ENCODE measurements at places on chromosomes 4 and X.

DNA sequence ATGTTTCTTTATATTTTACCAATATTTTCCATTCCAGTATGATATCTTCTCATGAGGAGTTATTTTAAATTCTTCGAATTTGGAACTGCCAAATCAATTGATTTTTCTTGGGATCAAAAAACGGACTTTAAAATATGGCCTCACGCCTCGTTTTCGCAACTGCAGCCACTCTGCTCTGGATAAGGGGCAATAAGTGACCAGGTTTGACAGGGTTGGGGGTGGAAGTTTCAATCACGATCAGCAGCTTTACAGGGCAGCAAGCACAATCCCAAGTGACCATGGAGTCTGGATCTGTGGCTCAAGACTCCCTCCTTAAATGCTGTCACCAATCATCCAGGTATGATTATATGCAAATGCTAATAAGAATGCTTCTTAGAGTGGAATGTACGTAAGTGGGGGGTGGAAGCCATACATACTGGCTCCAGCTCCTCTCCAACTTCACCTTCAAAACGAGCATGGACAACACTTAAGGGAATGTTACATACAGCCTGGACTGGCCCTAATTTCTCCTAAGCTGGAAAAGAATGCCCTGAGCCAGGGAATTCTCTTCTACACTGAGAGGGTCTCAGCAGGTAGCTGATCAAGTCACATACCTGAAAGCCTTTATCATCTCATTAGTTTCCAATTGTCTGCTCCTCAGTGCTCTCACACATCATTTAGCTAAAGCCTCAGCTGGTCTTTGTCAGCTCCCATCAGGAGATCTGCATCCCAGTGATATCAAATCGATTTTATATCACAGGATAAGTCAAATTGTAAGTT is 176.9 kb upstream of the DCAF8L1 start:
- DNase-seq = no peak

DNA sequence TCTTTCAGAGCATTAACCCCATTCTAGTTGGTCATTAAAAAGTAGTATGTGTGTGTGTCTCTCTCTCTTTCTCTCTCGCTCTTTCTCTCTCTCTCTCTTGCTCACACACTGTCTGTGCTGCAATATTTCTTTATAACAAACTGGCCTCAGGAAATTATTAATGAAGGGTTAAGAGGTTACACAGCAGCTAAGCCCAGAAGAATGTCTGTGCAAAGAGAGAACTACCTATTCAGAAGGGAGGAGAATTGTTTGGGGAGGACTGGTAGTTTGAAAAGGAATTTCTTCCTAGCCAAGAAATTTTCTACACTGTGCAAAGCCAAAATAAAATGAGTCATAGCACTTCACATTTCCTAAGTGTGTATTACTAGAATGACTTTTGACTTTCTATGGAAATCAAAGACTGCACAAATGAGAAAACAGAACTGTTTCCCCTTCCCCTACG is 22.2 kb downstream of the PDGFC start:
- no peak for DNase-seq

- no peak for DNase-seq
Measured at GRCh38 chr4:110610620-110610939, 12.3 kb downstream of the PITX2 start.

DNA sequence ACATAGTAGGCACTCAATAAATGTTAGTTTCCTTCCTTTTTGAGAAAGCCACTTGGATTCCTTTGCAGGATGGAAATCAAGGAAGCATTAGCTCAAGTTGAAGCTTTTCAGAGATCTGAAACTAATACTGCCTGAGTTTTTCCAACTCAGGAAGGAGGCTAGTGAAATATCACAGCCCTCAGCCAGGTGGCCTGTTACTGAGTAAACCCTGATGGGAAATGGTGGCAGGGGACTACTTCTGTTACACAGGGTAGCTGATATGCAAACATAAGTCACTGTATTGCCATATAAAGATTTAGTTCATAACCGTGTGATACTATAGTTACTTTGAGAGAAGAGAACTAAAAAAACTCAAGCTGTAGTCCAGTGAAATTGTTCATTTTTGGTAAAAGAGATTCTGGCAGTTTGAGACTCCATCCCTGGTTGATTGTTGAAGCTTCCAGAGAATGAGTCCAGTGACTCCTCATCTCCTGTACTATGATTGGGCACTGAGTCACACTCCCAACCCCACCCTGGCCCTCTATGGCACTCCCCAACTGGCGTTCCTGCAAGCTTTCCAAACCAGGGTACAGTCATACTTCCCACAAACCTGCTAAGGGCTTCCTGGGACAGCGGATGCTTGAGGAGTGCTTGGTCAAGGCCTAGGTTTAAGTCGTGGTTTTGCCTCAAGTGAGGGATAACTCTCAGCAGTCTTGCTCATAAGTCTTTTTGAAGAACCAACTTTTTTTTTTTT is 81.8 kb downstream of the MID1IP1 start:
- DNase-seq = no peak

GRCh38 chrX:10636851-10637250 is 16.5 kb upstream of the MID1 start:
- no peak for DNase-seq

GRCh38 chr4:154626793-154627484 is 14.5 kb upstream of the FGG start:
- DNase-seq = peak; percentile 14

GRCh38 chr4:41487868-41488440 is 50.0 kb upstream of the LIMCH1 start:
- no peak for DNase-seq

- no peak for DNase-seq
Measured at GRCh38 chr4:64807821-64808220, 398.6 kb upstream of the TECRL start.

- DNase-seq = no peak
Measured at GRCh38 chrX:45850197-45850774, 649.6 kb upstream of the DIPK2B start.

GRCh38 chr4:110613745-110614144 is 9.1 kb downstream of the PITX2 start:
- DNase-seq = no peak

- no peak for DNase-seq
Measured at GRCh38 chr4:127993151-127993550, 27.9 kb downstream of the ABHD18 start.

DNA sequence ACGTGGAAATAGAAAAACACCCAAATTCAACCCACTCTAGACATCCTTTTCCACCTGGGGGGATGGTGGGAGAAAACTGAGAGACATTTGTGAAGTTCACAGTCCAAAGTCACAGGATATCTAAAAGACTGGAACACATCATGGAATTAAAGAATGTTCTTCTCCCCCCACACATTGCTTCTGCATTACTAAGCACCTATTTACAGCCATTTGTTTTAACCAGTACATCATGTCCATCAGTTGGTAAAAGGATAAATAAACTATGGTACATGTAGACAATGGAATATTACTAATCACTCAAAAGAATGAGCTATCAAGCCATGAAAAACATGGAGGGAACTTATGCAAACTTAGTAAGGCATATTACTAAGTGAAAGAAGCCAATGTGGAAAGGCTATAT is 185.5 kb upstream of the ANXA10 start:
- DNase-seq = no peak

GRCh38 chrX:21865436-21865835 is 9.6 kb downstream of the YY2 start:
- no peak for DNase-seq

DNA sequence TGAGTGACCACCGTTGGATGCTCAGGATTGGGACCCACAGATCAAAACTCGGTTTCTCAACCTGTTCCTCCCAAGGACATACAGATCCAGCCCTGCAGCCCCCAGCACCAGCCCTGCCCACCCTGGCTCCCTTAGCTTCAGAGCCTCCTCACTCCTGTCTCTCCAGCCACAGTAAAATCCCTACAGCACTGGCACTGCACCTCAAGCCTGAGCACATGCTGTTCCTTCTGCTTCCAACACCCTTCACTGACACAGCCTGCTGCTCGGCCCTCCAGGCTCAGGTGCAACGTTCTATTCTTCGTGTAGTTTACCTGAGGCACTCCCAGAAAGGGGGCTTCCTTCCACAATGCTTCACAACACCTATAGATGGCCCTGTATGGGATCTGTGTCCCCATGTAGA is 163.6 kb downstream of the EVC2 start:
- DNase-seq = no peak

DNA sequence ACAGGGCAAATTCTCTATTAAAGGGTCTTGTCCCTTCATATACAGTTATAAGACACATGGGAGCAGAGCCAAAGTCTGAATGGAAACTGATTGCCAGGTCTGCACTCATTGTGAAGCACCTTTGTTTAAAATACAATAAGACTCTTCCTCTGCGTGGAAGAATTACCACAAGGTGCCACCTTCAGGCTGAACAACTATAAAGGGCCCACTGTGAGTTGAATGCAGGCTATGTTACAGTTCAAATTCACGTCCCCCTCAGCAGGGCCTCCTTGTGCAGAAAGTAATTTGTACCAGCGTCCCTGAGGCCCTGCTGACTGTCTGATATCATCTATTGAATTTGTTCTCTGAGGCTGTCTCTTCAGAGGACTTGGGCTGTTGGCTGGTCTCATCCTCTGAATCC is 225.8 kb upstream of the TEX13C start:
- DNase-seq = no peak

DNA sequence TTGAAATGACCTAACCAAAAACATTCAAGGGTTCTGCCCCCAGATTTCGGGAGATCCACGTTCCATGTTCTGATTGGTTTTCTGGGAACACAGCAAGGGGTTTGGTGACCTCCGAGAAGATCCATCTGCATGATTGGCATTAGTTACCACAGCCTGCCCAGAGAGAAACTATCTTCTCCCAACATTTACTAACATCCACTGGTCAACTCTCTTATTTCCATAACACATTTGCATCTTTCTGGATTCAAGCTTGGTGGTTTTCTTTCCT is 15.6 kb downstream of the SHOX start:
- no peak for DNase-seq

GRCh38 chr4:3223956-3224748 is 24.8 kb upstream of the MSANTD1 start:
- no peak for DNase-seq

- no peak for DNase-seq
Measured at GRCh38 chr4:168551945-168552695, 55.3 kb downstream of the PALLD start.

- no peak for DNase-seq
Measured at GRCh38 chr4:149790172-149790907, 25.3 kb downstream of the IQCM start.

GRCh38 chr4:150302553-150302952 is 224.3 kb downstream of the DCLK2 start:
- DNase-seq = no peak

DNA sequence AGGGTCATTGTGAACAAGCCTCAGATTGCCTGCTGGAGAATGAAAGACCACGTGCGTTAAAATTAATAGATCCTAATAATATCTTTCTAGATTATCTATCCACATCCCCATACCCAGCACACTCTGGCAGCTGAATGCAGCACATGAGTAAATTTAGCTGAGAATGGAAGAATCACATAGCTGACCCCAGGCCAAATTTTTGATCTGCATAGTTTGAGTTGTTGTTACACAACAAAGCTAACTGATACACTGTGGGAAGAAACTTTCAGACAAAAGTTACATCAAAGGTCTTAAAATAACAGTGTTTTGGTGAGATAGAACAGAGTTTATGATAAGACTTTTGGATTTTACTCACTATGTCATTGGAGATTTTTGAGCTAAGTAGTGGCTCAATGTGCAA is 72.4 kb upstream of the ANXA10 start:
- DNase-seq = no peak

DNA sequence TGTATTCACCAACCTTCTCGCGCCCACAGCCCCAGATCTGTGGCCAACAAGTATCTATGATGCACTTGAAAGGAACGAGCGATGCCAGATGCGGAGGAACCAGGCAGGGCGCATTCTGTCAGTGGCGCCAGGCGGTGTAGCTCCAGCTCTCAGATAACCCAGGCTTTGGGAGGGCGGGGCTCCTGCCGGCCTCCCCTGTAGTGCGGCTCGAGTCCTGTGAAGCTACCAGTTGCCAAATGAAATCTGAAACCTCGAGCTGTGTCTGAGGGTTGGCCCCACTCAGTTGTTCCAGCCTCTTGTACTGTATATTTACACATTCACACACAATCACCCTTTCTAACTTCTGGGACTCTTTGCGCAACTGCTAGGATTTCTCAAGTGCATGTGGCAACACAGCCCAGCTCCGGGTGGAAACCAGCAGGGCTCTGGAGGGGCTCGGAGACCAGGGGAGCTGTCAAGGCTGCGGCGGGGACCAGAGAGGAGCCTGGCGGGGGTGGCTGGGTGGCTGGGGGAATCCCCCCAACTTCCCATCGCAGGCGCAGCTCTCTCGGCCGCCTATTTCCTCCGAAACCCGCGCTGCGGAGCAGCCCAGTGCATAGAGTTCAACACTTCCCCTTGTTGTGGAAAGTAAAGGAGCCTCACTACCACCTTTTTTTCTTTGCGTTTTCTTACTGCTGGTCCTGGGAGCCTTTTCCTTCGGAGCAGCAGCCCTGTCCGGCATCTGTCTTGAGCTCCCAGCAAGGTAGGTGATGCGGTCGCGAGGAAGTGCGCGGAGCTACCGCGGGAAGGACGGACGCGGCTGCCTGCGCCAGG is at the start of gene ARHGAP24:
TSS of gene ARHGAP24 (plus strand) at position 333 of the 813 bp plus-strand sequence.
- no peak for DNase-seq

GRCh38 chr4:163781726-163782125 is 287.2 kb downstream of the TMA16 start:
- DNase-seq = no peak

Measured in stimulated activated CD4-positive, alpha-beta T cell treated with anti-CD3 and anti-CD28 coated beads, Interleukin-1b, Interleukin-23, amount 100 ng/mL, for 1 hour (primary cell).